ENCODE measurements at places on chromosomes 7 and 10. TPM values are rescaled to one million over a fixed set of nuclear protein-coding genes. Genes with fewer than 3 reads are reported as not detected.

CDK5 gene
- total RNA-seq: 20.9 TPM

ACSL5 gene
- not detected for total RNA-seq

RINT1 gene
- 21.0 TPM for total RNA-seq

- DNase-seq: no peak
- H3K27ac ChIP-seq: no peak overlapping the region
- no peaks in the 10 kb centered on the region for H3K36me3 ChIP-seq
- H3K27me3 ChIP-seq: no peaks in the 10 kb centered on the region
- H3K4me1 ChIP-seq: no peaks in the 10 kb centered on the region
Observed at GRCh38 chr7:26326211-26326610, 34.5 kb downstream of the SNX10 start.

GRCh38 chr10:90769946-90770841, 87.6 kb downstream of the HTR7 start:
- H3K27ac ChIP-seq: no peak overlapping the region
- no peaks in the 10 kb centered on the region for H3K27me3 ChIP-seq
- no peaks in the 10 kb centered on the region for H3K36me3 ChIP-seq
- peak; percentile 51 for DNase-seq

DNA sequence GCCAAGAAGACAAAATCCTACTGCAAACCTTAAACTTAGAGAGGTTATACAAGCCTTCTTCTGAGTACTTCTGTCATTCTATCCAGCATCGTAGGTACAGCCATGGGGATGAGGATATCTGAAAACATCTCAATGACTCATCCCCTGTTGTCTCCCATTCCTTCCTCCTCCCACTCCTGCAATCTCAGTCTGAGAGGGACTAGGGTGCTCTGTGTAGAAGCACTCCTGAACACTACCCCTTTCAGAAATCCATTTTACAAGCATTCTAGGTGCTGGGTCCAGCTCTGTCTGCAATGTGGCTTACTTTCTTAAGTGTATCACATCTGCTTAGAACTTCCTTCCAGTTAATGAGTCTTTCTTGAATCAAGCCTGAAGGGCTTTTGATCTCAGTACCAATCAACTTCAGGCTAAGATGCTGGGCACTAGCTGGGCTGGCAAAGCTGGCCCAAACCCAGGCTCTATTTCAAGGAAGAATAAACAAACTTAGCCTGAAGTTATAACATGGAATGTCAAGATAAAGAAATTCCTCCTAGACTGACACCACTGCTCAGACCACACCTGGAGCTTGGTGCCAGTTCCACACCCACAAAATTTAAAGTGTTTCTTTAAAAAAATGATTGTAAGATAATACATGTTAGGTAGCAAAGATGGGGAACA, 270.3 kb upstream of the AOAH start:
- peaks cover 3% of the 10 kb centered on the region for H3K36me3 ChIP-seq
- no peaks in the 10 kb centered on the region for H3K27me3 ChIP-seq
- no peaks in the 10 kb centered on the region for H3K4me1 ChIP-seq
- no peak for DNase-seq
- no peak overlapping the region for H3K27ac ChIP-seq

DNA sequence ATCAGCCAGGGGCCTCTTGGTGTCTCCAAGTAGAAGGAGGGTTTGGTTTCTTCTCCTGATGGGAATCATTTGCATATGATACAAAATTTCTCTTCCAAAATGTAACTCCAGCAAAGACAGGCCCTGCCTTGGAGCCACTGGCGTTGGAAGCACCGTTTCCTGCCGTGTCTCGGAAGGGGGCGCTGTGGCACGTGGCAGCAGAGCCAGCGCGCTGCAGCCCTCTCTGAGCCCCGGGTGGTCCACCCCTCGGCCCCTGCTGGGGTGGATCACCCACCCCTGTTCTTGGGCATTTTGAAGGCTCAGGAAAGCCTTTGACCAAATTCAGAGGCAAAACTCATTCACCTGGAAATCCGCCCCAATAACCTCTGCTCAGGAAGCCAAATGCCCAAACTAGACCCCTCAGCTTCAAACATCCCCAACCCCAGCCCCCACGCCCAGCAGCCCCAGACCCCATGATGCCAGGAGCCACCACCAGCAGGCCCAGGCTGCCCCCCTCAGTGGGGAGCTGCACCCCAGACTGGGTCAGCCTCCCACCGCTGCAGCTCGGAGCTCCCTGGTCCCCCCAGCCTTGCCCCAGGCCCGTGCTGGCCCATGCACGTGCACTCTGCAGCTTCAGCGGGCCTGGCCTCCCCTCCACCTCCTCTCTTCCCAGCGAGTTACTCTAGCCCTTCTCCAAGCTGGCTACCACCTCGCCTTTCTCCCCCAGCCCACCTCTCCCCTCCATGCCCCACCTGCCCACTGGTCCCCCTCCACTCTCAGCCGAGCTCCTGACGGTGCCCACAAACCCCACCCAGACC, 29.5 kb upstream of the ELFN1 start:
- no peak overlapping the region for H3K4me3 ChIP-seq
- no peaks in the 10 kb centered on the region for H3K36me3 ChIP-seq
- H3K4me1 ChIP-seq: no peaks in the 10 kb centered on the region
- DNase-seq: no peak

- no peak for DNase-seq
- no peaks in the 10 kb centered on the region for H3K27me3 ChIP-seq
- H3K36me3 ChIP-seq: no peaks in the 10 kb centered on the region
- no peak overlapping the region for H3K4me3 ChIP-seq
Observed at GRCh38 chr7:103879928-103880600, 109.4 kb downstream of the RELN start.

GRCh38 chr7:115546790-115547189, 483.8 kb downstream of the TFEC start:
- no peak overlapping the region for H3K27ac ChIP-seq
- no peaks in the 10 kb centered on the region for H3K27me3 ChIP-seq

DNA sequence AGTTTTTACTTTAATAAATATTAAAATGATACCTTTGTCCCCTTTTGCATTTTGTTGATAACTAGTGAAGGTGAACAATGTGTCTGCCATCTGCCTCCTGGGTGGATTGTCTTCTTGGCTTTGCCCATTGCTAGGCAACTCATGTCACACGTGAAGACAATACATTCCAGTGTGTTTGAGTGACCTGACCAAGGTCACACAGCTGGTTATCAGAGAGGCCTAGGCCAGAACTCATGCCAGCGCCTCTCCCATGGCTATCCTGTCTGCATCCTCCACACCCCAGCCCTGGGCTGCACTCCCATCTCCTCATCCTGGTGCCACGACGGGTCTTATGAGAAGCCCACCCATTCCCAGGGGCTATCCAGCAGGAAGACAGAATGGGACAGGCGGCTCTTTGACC, 108.7 kb downstream of the PLCE1 start:
- H3K4me3 ChIP-seq: no peak overlapping the region
- H3K4me1 ChIP-seq: peaks cover 33% of the 10 kb centered on the region
- no peaks in the 10 kb centered on the region for H3K36me3 ChIP-seq
- H3K27me3 ChIP-seq: no peaks in the 10 kb centered on the region
- no peak overlapping the region for H3K27ac ChIP-seq

Data from endodermal cell (in vitro differentiated cells).